Stimulated activated CD4-positive, alpha-beta T cell treated with anti-CD3 and anti-CD28 coated beads, Interleukin-2, amount 100 ng/mL, for 48 hours (primary cell): ENCODE measurements at places on chromosomes 7 and 10.

GRCh38 chr7:23200331-23200730 is 18.5 kb downstream of the NUP42 start:
- no peak for DNase-seq

GRCh38 chr10:50582046-50582445 is 41.7 kb downstream of the SGMS1 start:
- no peak for DNase-seq

- no peak for DNase-seq
Observed at GRCh38 chr10:83078160-83078559, 1061.1 kb upstream of the GHITM start.

DNA sequence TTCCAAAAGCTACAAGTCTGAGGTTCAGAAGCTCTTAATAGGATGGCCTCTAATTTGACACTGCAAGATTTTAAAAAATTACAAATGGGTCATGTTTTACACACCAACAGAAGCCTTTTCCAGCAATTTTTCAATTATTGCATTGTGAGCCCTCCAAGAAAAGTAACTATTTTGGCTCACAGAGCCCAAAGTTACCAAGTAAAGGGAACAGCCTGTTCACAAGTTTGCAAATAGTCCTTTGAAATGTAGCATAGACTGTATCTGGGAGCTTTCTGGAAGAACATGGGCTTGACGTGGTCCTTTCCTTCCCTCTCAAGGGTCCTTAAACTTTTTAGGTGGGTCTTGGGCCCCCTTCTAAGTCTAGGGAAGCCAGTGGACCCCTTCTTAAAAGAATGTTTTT is 1.3 kb upstream of the GDF10 start:
- no peak for DNase-seq

DNA sequence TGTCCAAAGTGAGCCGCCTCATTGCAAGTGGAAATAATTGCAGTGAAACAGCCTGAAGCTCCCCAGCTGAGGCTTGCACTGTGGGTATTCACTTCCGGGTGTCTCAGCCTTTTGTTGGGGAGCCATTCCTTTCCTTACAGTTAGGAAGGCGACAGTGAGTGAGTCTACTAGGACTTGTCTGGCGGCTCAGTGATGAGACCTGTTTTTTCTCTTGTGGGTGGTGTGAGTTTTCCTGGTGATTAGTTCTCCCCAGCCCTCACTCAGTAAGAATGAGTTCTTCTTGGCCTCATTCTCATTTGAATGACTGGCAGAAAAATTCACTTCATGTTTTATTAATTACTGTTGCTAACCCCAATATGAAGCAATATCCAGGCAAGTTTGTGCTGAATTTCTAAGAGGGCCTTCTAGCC is 2.6 kb downstream of the PGAM1 start:
- no peak for DNase-seq

DNA sequence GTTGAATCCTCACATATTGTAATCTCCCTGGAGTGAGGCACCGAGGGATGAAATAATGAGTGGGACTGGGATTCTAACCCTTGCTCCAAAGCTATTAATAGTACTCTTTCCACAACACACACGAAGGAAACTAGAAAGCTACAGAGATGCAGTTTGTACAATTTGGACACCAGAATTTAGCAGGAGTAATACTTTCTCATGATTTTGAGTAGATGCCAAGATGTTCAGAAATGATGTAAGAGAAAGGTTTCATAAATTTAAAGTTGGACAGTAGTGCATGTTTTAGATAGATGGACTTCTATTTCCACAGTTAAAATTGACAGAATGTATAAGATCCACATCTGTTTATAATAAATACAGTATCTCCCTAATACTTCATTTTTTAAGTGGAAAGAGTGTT is 46.5 kb downstream of the PRR15 start:
- DNase-seq, result no peak

DNA sequence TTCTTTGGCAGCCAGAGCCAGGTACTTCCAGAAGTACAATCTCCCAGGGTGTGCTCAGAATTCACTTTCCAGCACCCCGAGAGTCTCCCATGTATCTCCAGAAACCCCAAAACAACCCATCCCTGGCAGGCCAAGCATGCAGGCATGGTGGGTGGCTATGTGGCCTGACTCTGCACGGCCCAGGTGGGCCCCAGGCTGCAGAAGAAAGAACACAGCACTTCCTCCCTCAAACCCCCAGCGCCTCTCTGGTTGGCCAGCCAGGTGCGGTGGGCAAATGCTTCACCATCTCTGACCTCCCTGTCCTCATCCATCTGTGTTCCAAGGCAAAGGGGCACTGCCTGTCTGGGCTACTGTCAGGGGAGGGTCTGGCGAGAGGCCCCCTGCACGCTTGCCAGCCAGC is 100.3 kb downstream of the MKI67 start:
- no peak for DNase-seq

DNA sequence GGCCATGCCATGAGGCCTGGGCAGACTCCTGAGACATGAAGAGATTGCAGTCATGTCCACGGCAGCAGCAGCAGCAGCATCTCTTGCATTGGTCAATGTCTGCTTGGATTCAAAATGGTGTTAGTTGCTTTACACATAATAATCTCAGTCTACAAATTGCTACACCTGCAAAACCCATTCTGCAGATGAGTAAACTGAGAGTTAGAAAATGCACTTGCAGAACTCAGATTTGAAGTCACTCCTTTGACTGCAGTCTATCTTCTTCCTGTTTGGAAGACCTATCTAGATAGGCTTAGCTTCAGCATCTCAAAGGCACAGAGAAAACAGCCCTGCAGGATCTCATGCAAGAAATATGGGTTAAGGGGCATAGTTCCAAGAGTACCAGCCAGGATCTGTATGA is 350.3 kb downstream of the TNS3 start:
- no peak for DNase-seq

GRCh38 chr7:27188386-27189294 is 3.6 kb upstream of the HOXA11 start:
- DNase-seq, result no peak

DNA sequence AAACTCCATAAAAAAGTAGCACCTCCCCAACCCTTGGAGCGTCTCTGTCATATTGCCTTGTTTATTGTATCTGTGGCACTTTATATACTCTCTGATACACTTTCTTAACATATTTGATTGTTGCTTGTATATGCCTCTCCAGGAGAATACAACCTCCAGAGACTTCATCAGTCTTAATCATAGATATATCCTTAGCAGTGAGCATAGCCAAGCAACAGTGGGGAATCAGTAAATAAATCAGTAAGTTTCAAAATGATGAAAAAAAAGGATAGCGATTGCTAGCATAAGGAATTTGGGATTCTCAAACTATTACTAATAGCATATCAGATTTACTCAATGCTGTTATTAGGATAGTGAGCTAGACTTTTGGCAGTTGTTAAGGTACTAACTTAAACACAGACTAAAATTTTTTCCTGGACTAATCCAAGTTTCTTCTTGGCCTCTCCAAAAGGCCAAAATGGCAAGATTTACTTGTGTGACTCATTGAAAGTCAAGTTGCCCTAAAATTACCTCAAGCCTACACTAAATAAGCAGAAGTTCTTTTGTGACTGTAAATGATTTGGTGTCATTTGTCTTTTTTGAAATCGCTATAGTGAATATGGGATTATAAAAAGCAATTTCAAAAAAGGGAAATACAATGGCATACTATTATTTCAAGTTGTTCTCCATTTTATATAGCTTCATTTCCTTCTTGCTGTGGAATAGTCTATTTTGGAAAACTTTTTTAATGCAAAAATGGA is 177.9 kb downstream of the CHN2 start:
- DNase-seq, result no peak

DNA sequence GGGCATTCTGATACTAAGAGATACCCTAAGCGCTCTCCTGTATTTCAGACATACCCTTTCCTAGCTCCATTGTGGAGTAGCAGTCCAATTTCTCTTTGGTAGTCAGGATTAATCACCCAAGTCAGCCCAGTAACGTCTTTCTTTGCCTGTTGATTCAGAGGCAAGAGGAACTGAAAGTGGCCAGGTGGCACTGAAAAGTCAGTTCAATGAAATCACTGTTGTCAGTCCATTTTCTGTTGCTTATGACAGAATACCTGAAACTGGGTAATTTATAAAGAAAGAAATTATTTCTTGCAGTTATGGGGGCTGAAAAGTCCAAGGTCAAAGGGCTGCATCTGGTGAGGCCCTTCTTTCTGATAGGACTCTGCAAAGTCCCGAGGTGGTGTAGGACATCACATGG is 40.2 kb downstream of the ANKRD61 start:
- no peak for DNase-seq

GRCh38 chr10:6669269-6669859 is 89.3 kb upstream of the PRKCQ start:
- DNase-seq, result no peak

GRCh38 chr10:73771722-73772280 is 10.0 kb upstream of the CHCHD1 start:
- peak; percentile 72 for DNase-seq

- no peak for DNase-seq
Observed at GRCh38 chr10:131310551-131311401, 745 bp downstream of the TCERG1L start.

DNA sequence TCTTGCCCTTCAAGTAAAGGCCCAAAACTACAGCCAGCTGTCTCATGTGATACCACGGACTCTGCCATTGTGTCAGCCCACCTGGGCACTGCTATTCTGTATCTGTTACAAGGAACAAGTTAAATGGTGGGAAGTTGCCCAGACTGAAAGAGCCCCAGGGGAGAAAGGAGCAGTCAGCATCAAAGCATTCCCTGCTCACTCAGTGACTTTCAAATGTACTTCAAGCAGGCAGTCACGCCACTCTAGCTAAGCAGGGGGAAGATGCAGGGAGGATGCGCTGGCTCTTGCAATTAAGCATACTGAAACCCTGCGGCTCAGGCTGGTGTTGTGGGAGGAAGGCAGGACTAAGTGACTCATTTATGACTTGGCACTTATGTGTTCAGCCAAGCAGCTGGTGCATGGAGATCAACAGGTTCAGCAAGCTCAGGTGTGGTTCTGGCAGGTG is 1249.6 kb downstream of the TYW1 start:
- no peak for DNase-seq

- DNase-seq, result no peak
Observed at GRCh38 chr7:139362302-139362701, 2.6 kb downstream of the LUC7L2 start.

DNA sequence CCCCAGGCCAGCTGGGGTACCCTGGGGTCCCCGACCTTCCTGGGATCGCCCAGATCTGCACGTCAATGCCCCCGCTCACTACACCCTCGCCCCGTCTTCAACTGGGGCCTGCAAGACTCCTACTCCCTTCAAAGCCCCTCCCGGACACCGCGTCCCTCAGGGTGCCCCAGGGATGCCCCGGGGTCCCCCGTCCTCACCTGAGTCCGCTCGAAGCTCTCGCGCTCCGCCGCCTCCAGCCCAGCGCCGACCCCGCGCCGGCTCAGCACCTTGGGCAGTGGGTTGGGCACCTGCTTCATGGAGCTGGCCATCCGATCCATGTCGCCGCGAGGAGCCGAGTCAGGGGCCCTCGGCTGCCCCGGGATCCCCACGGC is at the start of gene HIP1:
TSS of gene HIP1 (minus strand) at position 338 of the 371 bp plus-strand sequence. CDS start at position 317, 21 bp downstream.
- no peak for DNase-seq

DNA sequence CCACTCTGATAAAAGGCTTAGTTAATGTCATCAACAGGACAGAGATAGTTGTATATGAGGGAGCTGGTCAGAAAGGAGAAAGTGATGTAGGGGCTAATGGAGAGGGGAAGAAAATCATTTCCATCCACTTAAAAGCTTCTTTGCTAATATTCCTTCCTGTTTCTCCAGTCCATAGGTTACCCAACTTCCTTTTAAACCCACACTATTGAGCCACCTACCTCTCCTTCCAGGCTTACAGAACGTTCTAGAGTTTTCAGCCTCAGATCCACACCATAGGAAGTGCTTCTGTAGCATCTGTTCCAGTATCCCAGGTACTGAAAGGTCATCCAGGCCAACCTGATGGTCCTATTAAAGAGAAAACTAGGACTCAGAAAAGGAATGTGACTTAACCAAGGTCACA is 28.2 kb downstream of the STRIP2 start:
- no peak for DNase-seq

GRCh38 chr7:138465046-138465445 is 5.0 kb downstream of the TRIM24 start:
- no peak for DNase-seq

- DNase-seq, result no peak
Observed at GRCh38 chr10:7492660-7493046, 81.8 kb upstream of the SFMBT2 start.

- no peak for DNase-seq
Observed at GRCh38 chr7:98553666-98554065, 63.4 kb upstream of the NPTX2 start.

DNA sequence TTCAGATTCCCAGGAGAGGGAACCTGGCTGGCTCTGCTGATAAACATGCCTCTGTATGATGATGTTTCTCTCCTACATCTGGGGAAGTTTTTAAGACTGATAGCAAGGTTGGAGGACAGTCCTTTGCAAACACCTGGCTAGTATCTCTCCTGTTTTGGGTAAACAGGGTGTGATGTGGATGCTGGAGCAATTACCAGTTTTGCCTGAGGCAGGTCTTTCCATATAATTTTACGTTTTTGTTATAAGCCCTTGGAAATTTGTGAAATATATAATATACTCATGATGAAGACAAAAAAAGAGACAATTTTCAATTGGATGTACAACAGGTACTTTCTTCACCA is 138.6 kb downstream of the ADAM22 start:
- no peak for DNase-seq

DNA sequence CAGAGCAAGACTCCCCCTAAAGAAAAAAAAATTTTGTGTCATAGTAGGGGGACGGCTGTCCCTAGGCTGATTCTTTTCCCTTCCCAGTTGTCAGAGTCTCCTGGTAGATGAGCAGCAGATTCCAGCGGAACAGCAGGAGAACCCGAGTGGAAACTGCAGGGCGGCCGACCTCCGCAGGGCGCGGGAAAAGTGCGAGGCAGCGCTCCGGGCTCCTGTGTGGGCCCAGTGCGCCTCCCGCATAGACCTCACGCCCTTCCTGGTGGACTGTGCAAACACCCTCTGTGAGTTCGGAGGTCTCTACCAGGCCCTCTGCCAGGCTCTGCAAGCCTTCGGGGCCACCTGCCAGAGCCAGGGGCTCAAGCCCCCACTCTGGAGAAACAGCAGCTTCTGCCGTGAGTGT is 46.0 kb downstream of the ZAN start:
- DNase-seq, result no peak

- no peak for DNase-seq
Observed at GRCh38 chr10:93879273-93879672, 14.5 kb upstream of the SLC35G1 start.

GRCh38 chr10:5960070-5960972 is 17.0 kb downstream of the IL15RA start:
- no peak for DNase-seq
